ENCODE measurements at places on chromosomes 1 and 21.

DNA sequence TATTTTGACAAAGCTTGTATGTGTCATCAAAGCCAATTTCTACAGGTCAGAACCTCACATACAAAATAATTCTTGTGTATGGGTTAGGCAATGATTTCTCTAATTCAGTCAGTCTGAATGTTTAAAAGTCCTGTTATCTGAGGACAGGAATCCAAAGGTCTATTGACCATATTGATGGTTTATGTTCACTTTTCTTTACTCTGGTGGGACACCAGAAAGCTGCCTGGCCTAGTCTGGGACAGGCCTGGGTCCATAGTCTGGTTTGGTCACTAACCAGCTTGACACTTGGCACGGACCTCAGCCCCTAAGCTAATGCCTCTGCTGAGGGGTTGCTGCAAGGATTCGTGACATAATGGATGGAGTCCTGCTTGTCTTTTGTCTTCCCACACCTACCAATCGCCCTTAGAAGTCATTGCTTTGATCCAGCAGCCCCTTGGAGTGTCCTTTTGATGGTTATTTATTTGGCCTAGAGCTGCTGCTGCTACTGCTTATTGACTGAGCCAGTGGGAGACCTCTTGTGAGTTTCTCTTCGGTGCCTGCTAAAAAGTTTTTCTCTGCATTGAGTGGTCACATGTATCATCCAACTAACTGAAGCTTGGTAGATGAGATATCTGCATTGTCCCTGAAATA is 15.7 kb downstream of the IFNAR2 start:
- no peak for DNase-seq

DNA sequence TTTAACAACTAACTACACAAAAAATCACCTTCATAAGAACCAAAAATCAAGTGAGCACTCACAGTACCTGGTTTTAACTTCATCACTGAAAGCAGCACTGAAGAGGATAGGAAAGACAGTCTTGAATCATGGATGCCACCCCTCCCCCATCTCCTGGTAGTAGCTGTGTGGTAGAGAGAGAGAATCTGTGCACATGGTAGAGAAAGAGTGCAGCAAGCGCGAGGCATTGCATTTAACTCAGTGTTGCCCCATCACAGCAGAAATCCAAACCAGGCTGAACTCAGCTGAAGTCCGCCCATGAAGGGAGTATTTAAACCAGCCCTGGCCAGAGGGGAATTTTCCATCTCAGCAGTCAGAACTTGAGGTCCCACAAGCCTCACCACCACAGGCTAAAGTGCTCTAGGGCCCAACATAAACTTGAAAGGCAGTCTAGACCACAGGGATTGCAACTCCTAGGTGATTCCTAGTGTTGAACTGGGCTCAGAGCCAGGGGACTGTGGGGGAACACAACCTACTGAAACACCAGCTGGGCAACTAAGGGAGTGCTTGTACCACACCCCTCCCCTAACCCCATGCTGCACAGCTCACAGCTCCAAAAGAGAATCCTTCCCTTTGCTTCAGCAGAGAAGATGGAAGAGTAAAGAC is 38.4 kb downstream of the VAV3 start:
- DNase-seq: no peak

- no peak for DNase-seq
Observed at GRCh38 chr1:180094705-180095295, 59.9 kb upstream of the QSOX1 start.

GRCh38 chr1:104072915-104073371 is 323.2 kb downstream of the AMY1C start:
- DNase-seq: no peak

DNA sequence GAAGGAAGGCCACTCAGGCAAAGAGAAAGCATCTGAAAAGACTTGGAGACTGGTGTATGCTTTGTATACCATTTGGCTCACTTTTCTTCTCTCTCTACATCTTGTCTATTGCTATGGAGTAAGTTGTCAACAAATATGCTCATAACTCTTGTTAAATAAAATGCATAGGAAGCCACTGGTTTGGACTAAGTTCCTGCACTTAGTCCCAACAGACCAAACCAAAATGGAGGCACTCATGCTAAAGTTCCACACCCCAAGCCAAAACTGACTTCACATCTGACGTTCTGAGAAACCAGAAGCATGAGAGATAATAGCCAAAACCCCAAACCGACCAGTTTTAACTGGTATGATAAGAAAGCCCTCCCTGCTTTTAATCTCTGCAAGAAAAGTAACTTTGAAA is 135.3 kb upstream of the LYPLAL1 start:
- DNase-seq: no peak

DNA sequence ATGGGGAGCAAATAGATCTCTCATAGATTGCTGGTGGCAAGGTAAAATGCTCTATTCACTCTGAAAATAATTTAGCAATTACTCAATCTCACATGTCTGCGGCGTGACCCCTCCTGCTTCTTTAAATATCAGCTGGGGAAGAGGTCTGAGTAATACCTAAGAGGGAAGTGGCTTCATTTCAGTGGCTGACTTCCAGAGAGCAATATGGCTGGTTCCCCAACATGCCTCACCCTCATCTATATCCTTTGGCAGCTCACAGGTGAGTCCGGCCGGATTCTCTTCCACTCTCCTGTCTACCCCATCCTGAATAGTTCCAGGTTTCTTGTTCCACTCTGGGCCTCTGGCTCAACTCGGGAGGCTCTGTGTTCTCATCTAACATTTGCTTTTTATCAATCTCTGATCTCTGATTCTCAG is at the start of gene SLAMF7:
TSS of gene SLAMF7 (plus strand) at position 150 of the 414 bp plus-strand sequence. CDS start at position 205, 55 bp downstream.
- no peak for DNase-seq

GRCh38 chr1:94237291-94238226 is at the start of gene ARHGAP29:
Gene ARHGAP29, minus strand, starts transcription at chr1:94237584. Its CDS starts 5,973 bp downstream, at chr1:94231611.
- peak; percentile 51 for DNase-seq

DNA sequence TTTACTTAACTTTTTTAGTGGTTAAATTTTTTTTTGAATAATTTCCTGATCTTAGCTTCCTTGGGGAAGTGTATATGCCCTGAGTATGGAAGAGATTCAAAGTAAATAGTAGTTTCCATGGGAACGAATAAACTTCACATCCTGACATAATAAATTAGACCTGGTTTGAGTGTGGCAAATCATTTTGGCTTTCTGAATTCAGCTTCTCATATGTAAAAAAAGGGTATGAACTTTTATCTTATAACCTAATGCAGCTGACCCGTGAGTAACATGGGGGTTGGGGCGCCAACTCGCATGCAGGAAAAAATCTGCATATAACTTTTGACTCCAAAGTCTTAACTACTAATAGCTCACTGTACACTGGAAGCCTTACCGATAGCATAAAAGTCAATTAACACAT is 736.8 kb upstream of the NCAM2 start:
- no peak for DNase-seq

GRCh38 chr21:44301961-44302406 is 2.1 kb downstream of the PFKL start:
- no peak for DNase-seq

GRCh38 chr21:25701529-25701928 is 33.2 kb downstream of the ATP5PF start:
- DNase-seq: no peak

GRCh38 chr21:40372506-40372905 is 474.5 kb downstream of the DSCAM start:
- no peak for DNase-seq

DNA sequence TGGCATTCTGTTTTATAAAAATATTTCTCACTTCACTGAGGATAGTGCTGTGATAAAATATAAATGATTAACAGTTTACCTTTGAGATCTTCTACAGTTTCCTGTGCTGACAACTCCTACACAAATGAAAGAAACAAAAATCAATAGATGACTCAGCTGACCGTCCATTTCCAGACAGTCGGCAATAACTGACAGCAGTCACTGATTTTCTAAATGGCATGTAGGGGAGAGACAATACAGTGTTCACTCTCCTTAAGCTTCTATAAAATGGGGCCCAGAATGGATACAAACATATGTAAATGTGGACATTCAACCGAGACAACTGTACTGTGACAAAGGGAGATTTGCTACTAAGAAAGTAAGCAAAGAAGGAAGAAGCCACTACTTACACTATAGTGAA is 34.3 kb downstream of the PCNX2 start:
- DNase-seq: no peak

GRCh38 chr1:213570487-213570886 is 417.3 kb upstream of the PROX1 start:
- no peak for DNase-seq

DNA sequence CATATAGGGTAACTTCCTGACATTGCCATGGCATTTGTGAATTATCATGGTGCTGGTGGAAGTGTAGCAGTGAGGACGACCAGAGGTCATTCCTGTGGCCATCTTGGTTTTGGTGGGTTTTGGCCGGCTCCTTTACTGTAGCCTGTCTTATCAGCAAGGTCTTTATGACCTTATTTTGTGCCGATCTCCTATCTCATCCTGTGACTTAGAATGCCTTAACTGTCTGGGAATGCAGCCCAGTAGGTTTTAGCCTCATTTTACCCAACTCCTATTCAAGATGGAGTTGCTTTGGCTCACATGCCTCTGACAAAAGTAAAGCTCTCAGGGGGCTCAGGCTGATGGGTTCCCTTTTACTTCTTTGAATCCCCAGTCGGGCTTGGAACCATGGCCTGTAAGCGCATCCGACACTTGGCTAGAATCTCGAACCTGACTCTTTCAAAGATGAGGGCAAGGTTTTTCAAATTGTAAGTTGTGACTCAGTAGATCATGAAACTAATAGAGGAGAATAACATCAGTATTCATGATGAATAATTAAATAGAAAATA is 85.0 kb downstream of the GALNT2 start:
- no peak for DNase-seq

- no peak for DNase-seq
Observed at GRCh38 chr1:14517841-14518180, 80.7 kb upstream of the KAZN start.

DNA sequence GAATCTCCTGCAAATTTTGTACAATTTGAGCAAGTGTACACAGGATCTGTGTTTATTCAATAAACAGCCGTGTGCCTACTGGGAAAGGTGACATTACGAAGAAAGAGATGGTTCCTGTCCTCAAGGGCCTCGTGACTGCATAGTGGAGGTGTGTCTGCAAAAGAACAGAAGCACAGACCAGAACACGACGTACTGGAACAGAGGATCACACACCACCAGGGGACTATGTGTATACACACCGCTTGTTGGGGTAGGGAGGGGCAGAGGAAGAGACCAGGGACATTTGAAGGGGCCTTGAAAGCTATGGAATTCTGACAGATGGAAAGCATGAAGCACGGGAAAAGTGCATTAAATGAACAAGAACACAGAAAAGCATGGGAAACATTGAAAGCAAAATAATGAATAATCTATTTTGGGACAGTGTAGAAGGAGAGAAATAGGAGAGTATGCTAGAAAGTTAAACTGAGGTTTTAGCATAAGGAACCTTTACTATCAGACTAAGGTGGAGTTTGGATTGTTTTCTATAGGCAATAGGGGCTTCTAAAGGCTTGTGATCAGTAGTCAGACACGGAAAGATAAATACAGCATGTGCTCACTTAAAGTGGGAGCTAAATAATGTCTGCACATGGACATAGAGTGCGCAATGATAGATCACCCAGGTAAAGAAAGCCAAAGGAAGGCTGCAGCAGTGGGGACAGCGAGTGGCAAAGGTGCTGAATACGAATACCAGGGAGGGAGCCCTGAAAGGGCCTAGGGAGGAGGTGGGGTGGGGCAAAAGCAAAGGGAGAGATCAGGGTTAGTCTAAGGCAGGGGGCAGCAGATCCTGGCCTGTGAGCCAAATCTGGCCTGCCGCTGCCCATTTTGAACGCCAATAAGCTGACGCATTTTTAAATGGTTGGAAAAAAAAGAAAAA is 11.0 kb downstream of the JAK1 start:
- no peak for DNase-seq

DNA sequence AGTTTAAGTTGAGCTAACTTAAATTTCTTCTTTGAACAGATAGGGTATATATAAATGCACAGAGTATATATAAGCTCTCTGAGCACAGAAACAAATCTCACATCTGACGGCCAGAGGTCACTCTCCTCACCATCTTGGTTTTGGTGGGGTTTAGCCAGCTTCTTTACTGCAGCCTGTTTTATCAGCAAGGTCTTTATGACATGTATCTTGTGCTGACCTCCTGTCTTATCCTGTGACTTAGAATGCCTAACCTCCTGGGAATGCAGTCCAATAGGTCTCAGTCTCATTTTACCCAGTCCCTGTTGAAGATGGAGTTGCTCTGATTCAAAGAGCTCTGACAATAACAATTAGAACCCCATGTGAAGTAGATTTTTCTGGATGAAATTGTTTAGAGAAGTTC is 1.6 kb upstream of the MOV10 start:
- no peak for DNase-seq

DNA sequence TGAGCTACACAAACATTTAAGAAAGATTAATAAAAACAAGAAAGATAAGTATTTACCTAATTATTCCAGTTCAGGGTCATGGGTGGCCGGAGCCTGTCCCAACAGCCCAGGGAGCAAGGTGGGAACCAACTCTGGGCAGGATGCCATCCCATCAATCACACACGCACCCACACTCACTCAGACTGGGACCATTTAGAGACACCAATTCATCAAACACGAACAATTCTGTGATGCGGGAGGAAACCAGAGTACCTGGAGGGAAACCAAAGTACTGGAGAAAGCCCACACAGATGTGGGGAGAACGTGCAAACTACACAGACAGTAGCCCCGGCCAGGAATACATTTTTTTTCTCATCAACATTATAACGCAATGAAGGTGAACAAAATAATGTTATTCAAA is 16.2 kb downstream of the WASF2 start:
- no peak for DNase-seq

GRCh38 chr1:213423041-213423440 is 372.0 kb downstream of the RPS6KC1 start:
- DNase-seq: no peak

DNA sequence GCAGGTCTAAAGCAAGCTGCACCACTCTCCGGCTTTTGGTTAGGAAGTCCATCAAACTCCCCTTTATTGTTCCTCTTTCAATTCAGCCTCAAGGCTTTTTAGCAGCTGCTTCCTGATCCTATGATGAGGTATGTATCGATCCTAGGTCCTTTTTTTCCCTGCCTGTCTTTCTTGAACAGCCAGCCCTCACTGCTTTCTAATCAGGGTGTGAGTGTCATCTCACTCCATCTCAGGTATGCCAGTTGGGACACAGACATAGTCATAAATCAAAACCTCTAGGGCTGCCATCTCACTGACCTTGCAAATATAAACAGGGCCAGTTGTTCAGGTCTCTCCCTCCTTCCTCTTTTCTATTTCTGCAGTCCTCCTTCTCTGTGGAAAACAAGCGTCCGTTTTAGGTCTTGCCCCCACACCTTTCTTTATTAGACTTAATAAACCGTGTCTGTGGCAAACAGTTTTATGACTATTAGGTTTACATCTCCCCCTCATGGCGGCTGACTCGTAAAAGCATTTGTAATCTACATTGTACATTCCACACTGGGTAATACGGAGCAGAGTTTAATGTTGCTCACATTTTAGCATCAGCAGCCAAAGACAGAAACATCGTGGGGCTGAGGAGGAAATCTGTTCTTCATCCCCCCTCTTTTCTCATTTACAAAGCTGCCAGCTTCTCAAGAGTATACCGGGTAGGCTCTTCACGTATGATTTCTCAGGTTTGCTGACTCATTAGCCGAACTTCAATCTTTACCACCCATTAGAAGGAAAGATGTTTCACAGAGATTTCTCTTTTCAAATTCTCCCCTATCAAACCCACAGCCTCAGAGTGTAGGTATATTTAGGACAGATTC is 11.6 kb downstream of the STYXL2 start:
- DNase-seq: no peak

- no peak for DNase-seq
Observed at GRCh38 chr1:231385416-231385748, 36.7 kb downstream of the EGLN1 start.

GRCh38 chr1:233211595-233211994 is 83.9 kb downstream of the PCNX2 start:
- no peak for DNase-seq

GRCh38 chr1:24961961-24962861 is 32.1 kb upstream of the RUNX3 start:
- no peak for DNase-seq

- DNase-seq: no peak
Observed at GRCh38 chr1:89728381-89728780, 92.5 kb upstream of the LRRC8D start.

All from activated CD4-positive, alpha-beta T cell treated with anti-CD3 and anti-CD28 coated beads for 24 hours (primary cell).